Hippocampal formation (tissue), 2 donors: ENCODE measurements at places on chromosomes 2 and 18.

DNA sequence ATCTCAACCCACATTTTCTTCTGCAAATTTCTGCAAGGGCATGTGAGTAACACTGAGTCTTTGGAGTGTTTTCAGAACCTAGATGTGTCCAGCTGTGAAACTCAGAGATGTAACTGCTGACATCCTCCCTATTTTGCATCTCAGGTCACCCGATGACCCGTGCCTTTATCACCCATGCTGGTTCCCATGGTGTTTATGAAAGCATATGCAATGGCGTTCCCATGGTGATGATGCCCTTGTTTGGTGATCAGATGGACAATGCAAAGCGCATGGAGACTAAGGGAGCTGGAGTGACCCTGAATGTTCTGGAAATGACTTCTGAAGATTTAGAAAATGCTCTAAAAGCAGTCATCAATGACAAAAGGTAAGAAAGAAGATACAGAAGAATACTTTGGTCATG is 8.0 kb downstream of the UGT1A1 start:
- no peak for DNase-seq

GRCh38 chr2:191247381-191248057 is 2.3 kb downstream of the MYO1B start:
- no peak for DNase-seq

DNA sequence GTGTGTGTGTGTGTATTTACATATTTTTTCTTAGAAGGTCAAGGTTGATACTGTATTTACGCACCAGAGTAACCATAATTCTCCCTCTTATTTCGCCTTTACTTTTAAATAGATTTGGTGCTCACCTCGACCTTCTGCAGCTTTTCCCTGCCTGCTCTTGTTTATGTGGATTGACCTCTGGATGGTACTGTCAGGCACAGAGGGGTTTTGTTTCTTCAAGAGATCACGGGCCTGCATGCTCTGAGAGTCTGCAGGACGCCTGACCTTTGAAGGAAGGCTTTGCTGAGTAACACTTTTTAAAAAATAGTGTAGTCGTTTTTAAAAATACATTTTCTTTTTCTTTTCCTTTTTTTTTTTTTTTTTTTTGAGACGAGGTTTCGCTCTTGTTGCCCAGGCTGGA is 18.1 kb upstream of the EFHD1 start:
- no peak for DNase-seq

- DNase-seq: no peak
Measured at GRCh38 chr18:59006461-59007067, 133.1 kb upstream of the SEC11C start.

GRCh38 chr18:67010919-67011318 is 407.0 kb upstream of the CDH19 start:
- no peak for DNase-seq

GRCh38 chr2:205659922-205660321 is 22.4 kb upstream of the NRP2 start:
- DNase-seq: no peak

- DNase-seq: no peak
Measured at GRCh38 chr2:88599527-88599926, 27.7 kb downstream of the EIF2AK3 start.

GRCh38 chr2:69138247-69138772 is 125.3 kb downstream of the ANTXR1 start:
- no peak for DNase-seq

GRCh38 chr2:148027822-148028221 is 6.9 kb downstream of the MBD5 start:
- DNase-seq: no peak

DNA sequence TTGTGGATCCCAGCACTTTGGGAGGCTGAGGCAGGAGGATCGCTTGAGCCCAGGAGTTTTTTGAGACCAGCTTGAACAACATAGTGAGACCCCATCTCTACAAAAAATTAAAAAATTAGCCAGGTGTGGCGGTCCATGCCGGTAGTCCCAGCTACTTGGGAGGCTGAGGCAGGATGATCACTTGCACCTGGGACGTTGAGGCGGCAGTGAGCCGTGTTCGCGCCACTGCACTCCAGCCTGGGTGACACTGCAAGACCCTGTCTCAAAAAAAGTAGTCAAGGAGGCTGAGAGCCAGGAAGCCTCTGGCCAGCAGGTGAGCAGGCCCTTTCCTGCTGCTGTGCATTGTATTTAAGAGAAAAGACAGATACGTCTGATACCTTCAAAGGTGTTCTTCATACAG is 11.1 kb upstream of the PROC start:
- DNase-seq: no peak

GRCh38 chr2:227696990-227697679 is 20.7 kb downstream of the SLC19A3 start:
- DNase-seq: no peak

DNA sequence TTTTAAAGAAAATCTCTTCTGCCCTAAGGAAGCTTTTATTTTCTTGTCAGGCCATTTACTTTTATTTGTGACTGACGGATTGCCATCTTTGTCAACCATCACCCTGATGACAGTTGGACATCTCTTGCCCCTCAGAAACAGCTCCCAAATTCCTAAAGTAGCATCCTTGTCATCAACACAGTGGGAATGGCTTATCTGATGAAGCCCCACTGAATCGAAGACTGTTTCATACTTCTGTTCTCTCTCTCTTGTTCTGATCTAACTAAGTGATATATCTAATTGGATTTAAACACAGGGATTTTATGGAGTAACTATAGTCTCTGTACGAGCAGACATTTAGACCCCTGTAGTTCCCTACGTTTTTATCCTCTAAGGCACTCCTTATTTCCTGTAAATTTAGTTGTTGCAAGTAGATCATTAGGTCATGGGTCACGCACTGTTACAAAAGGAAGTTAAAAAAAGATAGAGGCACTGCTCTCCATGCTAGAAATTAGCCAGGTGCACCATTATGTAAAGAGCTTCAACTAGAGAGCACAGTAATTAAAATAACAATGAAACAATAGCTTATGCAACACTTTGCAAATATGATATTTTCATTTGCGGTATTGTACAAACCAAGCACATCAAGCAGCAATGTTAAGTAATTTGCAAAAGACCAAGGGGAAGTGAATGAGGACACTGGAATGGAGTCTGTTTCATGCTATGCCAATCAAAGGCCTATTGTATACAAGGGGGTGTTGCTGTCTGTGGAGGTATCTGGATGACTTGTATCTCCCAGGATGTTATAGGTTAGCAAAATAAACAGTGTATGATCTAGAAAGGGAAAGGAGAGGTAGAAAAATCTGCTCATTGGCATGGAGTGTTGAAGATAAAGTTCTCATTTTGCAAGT is 284.7 kb downstream of the LRRTM1 start:
- DNase-seq: no peak

- no peak for DNase-seq
Measured at GRCh38 chr18:45122506-45122905, 441.8 kb downstream of the SETBP1 start.

GRCh38 chr2:41111836-41112627 is 660.1 kb upstream of the SLC8A1 start:
- DNase-seq: no peak

DNA sequence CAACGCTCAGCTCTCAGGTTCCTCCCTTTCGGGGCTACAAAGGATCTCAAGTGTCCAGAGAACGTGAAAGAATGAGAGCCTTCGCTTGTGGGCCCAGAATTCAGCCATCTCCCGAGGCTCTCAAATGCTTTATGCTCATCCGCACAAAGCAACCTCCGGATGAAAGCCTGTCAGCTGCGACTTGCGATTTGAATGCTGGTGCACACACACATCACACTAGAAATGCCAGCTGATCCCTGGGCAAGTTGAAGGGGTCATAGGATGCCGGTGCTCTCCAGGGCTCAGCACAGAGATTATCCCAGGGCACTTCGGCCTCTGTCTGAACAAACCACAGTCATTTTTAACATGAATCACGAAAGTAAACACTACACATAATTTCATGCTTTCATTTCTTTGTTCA is 141.8 kb upstream of the MYT1L start:
- DNase-seq: no peak

GRCh38 chr18:9069601-9070000 is 32.9 kb upstream of the NDUFV2 start:
- DNase-seq: no peak

DNA sequence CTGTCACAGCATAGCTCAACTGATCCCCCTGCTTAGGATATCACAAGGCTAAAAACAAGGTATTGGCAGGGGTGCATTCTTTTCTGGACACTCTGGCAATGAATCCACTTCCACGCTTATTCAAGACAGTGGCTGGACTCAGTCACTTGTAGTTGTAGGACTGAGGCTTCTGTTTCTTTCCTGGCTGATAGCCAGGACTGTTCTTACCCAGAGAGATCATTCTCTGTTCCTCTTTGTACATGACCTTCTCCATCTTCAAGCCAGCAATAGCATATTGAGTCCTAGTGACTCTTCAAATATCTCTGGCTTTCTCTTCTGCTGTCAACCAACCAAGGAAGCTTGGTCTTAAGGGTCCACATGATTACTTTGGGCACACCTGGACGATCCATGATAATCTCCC is 241.3 kb downstream of the RBM43 start:
- DNase-seq: no peak

DNA sequence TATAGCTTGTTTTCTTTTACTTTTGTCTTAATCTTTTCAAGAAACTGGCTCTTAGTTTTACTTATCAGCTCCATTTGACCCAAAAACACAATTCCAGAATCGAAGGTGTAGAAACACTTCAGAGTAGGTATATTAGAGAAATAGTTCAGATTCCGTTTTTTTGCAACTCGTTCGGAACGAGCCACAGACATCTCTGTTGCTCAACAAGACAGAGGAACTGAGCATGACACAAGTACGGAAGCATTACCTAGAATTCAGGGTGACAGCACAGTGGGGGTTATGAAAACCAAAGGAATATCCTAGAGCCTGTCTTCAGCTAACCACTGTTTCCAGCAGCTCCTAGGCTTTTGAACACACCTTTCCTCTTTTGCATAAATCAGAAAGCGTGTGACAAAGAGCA is 5.0 kb downstream of the HRH4 start:
- DNase-seq: no peak
